NCI-H2171 treated with DMSO at 0.1 percent for 48 hours (cell line): ENCODE measurements at places on chromosomes 11 and 22.

DNA sequence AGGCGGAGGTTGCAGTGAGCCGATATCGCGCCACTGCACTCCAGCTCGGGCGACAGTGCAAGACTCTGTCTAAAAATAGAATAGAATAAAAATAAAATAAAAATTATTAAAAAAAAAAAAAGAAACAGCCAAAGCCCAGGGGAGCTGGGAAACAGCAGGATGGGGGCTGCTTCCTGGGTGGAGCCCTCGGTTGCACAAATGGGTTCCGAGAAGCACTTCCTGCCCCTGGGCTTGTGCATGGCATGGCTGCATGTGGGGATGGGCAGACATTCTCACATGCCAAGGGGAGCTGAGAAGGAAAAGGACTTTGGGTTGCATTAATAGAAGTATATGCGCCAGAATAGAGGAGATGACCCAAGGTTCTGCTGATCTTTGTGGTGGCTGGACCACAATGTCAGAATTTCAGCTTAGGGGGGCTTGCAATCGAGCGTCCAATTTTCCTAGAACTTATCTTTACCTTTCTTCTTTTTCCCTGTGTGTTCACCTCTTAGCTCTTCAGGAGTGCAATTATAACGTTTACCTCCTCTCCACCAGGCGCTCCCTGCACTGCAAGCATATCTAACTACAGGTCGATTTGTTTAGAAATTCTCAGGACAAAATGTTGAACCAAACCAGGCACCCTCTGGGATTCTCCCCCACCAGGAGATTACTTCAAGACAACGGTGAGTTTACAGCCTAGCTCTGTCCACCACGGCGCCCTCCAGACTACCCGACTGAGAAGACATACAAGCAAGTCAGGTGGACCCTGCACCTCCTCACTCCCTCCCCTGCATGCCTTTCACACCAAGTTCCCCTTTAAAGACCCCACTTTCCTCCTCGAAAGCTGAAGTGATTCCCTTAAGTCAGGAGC is 53.2 kb downstream of the SHISAL1 start:
- no peak for DNase-seq

DNA sequence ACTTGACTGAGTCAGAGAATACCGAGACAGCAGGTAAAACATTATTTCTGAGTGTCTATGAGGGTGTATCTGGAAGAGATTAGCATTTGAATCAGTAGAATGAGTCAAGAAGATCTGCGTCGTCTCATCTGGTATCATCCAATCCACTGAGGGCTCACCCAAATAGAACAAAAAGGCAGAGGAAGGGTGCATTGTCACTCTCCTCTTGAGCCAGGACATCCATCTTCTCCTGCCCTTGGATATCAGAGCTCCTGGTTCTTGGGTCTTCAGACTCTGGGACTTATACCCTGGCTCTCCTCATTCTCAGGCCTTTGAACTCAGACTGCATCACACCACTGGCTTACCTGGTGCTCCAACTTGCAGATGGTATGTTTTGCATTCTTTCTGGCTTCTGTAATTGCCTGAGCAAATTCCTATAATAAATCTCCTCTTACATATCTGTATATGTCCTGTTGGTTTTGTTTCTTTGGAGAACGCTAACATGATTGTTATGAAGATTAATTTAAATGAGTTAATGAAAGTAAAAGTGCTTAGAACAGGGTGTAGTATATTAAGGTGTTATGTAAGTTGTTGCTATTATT is 49.3 kb downstream of the ME3 start:
- no peak for DNase-seq

- no peak for DNase-seq
Observed at GRCh38 chr22:39738746-39739145, 154.8 kb downstream of the ENTHD1 start.

- DNase-seq = no peak
Observed at GRCh38 chr11:69075421-69076128, 26.8 kb downstream of the TPCN2 start.

GRCh38 chr11:102138670-102139069 is 28.4 kb downstream of the YAP1 start:
- DNase-seq = no peak

- DNase-seq = no peak
Observed at GRCh38 chr11:74288161-74288560, 23.3 kb downstream of the P4HA3 start.

DNA sequence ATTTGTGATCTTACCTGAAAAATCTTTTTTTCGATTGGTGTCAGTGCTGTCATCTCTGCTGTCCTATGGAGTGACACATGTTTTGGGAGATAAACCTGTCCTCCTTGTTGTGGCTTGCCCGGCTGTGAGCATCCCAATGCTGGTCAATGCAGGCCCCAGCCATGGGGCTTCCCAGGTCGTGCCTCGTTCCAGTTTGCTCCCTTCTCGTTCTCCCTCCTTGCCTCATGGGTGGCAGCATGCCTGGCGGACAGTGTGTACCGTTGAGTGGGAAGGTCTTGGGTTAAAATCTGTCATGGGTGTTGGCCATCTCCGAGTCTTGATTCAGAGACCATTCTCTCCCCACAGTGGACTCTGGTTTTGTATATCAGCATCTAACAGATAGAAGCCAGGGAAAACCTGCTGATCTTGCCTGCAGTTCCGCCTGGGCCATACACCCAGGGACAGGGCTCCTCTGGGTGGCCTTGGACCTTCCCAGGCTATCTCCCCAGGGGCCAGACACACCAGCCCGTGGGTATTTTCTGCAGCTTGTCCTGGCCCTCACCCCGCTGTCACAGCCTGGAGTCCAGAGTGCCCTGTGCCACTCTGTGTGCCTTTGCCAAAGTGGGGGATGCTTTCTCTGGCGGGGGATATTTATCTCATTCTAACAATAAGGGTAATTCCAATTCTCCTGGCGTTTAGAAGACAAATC is 208.1 kb downstream of the TBC1D22A start:
- no peak for DNase-seq

- DNase-seq = peak; percentile 14
Observed at GRCh38 chr22:38414009-38414395, 41.0 kb downstream of the KCNJ4 start.

GRCh38 chr22:49370627-49371301 is 456.9 kb downstream of the BRD1 start:
- DNase-seq = no peak

- DNase-seq = no peak
Observed at GRCh38 chr11:131614631-131615030, 244.2 kb downstream of the NTM start.

- no peak for DNase-seq
Observed at GRCh38 chr11:36578458-36578857, 10.7 kb downstream of the RAG1 start.

- DNase-seq = no peak
Observed at GRCh38 chr11:80061056-80061455, 620.2 kb upstream of the TENM4 start.

- DNase-seq = no peak
Observed at GRCh38 chr11:131800452-131800851, 430.0 kb downstream of the NTM start.

DNA sequence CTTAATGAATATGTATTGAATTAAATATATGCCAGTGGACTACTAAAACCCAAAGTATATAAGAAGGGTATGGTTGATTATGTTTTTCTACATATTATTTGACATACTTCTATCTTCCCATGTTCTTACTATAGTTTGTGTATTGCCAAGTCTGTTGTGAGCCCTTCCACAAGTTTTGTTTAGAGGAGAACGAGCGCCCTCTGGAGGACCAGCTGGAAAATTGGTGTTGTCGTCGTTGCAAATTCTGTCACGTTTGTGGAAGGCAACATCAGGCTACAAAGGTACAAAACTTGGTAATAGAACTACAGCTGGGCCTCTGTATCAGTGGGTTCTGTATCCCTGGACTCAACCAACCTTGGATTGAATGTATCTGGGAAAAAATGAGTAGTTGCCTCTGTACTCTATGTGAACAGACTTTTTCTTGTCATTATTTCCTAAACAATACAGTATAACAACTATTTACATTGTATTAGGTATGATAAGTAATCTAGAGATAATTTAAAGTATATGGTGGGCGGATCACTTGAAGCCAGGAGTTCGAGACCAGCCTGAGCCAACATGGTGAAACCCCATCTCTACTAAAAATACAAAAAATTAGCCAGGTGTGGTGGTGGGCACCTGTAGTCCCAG is 38.7 kb upstream of the TTC36 start:
- DNase-seq = peak; percentile 74

DNA sequence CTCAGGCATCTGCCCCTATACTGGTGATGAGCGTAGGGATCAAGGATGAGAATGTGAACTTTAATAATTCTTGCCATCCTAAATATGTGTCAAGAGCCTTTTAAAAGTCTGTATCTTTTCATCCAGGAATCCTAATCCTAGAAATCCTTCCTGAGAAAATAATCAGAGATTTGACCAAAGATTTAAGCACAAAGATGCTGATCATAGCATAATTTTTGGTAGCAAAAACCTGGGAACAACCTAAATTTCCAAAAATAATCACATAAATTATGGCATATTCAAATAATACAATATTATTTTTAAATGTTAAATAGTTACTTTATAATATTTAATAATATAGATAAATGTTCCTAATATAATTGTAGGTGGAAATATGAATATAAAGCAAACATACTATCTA is 76.1 kb downstream of the SERGEF start:
- no peak for DNase-seq

DNA sequence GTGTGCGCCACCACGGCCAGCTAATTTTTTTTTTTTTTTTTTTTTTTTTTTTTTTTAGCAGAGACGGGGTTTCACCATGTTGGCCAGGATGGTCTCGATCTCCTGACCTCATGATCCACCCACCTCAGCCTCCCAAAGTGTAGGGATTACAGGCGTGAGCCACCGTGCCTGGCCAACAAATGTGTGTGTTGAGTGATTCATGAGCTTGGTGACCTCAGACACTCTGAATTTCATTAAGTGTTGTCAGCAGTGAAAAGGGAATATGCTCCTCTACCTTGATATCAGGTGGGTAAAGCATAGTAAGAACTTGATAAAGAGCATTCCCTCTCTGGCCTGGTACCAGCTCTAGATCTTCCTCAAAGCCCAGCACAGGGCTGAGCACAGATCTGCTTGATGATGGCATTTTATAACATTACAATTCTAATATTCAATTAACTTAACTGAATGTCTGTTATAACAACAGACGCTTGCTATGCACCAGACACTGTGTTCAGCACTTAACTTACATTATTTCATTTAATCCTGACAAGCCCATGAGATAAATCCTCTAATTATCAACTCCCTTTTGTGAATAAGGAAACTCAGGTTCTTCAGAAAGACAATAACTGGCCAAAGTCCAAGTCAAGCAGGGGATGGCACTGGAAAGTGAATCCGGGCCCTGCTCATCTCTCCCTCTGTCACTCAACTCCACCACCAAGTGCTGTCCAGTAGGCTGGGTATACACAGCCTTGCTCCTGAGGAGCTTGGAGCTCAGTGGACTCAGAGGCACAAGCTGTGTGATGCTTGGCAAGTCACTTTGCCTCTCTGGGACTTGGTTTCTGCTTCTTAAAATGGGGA is 13.0 kb downstream of the TBC1D10A start:
- DNase-seq = no peak

DNA sequence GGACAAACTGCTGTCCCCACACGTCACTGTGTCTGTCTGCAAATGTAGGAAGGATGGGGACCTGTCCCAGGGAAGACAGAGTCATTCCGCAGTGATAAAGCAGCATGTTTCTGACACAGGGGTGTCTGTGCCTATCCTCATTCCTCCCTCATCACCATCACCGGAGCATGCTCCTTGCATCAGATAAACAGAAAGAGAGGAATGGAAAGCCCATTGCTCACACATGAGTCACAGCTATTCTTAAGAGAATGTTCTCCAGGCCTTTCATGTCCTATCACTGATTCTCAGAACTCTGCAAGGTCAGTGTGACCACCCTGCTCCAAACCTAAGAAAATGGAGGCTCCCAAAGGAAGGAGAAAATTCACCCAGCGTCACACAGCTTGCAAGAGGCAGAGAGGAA is 38.9 kb downstream of the ZNF195 start:
- no peak for DNase-seq

- no peak for DNase-seq
Observed at GRCh38 chr22:50525858-50526107, 385 bp upstream of the SCO2 start.

DNA sequence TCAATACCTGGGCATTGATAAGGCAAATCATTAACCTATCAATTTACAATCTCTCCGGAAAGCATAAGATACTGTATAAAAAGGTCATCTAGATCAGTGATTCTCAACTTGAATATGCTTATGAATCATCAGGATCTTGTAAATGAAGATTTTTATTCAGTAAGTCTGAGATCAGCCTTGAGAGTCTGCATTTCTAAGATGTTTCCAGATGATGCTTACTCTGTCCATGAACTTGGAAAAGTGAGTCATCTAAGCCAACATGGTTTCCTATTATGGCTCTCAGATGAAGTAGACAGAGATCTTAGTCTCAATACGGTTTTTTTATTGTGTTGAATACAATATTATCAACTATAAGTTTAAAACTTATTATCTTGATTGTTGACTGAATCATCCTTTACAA is 226.4 kb upstream of the KIRREL3 start:
- no peak for DNase-seq
